ENCODE measurements at places on chromosomes 11 and 22.

- DNase-seq: peak; percentile 84
Observed at GRCh38 chr22:45529971-45530575, 27.4 kb downstream of the FBLN1 start.

GRCh38 chr22:20590477-20591294 lies 83.3 kb downstream of the MED15 start:
- DNase-seq: no peak

GRCh38 chr22:23109441-23109978 lies 32.3 kb downstream of the RSPH14 start:
- DNase-seq: no peak

- peak; percentile 93 for DNase-seq
Observed at GRCh38 chr22:38881464-38881871, 9.5 kb upstream of the CBX6 start.

GRCh38 chr11:2992997-2993325 lies 832 bp upstream of the NAP1L4 start:
- no peak for DNase-seq

DNA sequence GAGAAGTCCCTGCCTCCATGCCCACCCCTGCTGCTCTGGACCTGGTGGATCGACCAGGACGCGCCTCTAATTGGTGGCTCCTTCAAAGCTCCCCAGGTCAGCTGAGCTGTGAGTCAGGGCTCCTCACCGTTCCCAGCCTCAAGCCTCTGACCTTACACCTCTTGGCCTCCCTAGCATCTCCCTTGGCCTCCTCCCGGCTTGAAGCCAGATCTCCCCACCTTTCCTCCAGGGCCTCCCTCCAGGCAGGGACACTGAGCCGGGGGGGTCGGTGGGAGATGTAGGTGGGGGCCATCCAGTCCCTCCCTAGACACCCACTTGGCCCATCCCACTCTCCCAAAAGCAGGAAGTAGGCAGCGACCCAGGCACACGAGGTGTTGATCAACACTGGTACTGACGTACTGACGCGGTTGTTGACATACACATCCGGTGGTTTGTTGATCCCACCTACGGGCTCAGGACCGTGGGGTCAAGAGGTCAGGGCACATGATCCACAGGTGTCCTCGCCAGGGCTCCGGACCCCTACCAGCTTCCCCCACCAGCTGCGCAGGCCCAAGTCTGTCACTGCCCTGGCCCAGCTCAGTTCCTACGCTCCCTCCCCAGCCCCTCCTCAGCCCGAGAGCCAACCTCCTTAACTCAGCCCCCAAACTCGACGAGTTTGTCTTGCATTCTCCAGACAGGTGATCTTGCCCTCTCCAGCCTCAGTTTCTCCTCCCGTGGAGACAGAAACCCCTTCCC lies 802 bp downstream of the ATG2A start:
- DNase-seq: peak; percentile 22

DNA sequence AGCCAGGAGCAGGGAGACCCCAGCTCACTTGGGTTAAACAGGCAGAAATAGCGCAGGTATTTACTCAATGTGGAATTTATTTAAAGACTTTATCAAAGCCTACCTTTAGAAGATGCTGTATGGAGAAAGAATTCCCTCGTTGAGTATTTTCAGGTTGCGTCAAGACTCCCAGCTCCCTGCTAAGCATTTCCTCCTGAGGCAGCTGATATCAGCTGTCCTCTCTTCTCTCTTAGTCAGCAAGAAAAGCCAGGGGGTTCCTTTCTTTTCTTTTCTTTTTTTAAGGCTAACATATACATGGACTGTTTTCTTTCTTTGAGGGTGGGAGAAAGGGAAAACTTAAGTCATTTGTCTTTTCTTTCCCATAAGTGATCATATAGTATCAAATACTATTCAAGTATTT lies 125.8 kb upstream of the POU2AF2 start:
- DNase-seq: no peak

GRCh38 chr22:24965822-24966626 lies 13.5 kb downstream of the KIAA1671 start:
- DNase-seq: no peak

- no peak for DNase-seq
Observed at GRCh38 chr11:126186708-126187529, 24.5 kb downstream of the RPUSD4 start.

GRCh38 chr11:13328286-13328685 lies 50.7 kb downstream of the BMAL1 start:
- DNase-seq: no peak

DNA sequence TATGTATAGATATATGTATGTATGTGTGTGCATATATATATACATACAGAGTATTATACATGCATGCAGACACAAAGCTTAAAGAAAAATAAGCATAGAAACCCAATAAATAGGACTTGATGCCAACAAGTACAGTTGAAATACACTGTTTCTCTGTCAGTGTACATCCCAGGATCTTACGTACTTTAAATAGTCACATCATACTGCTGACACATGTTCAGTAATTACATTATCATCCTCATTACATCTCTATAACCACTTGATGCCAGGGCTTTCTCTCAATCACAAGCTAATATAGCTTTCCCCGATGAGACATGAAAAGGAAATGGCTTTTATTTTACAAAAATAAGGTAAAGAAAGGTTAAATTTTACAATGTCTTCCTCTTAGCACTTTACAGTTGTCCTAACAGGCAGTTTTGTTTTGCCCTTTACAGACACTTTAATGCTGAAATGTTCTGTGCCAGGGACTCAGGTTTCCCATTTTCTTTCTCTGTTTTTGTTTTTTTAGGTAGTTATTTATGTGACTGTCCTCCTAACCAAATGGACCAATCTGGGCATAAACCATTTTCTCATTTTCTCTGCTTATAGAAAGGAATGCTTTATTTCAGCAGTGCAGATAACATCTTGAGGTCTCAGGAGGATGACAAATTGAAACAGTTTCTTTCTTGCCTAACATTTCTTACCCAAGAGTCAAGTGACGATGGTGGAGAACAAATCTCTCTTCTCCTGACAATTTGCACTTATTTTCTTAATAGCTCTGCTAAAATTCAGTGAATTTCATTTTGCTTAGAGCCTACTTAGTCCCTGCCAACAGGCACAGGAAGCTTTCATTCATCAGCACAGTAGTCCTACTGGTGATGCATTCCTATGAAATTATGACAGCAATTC lies 350.2 kb downstream of the TTC28 start:
- peak; percentile 58 for DNase-seq

- DNase-seq: no peak
Observed at GRCh38 chr22:42425337-42425988, 6.7 kb downstream of the NFAM1 start.

DNA sequence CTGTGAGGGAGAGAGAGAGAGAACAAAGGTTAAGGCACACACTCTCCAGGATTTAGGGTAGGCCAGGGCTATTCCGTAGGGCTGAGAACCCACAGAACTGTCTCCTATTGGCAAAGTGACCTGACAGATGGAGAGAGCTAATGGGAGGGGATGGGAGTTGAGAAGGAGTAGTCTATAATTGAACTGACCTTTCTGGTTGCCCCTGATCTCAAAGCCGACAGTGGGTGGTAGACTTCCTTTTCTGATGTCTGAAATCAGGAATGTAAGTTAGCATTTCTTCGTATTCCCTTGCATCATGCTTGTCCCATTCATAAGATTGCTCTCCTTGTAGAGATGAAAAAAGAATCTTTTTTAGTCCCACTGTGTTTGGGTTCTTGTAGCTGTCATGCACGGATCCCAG lies 210.1 kb downstream of the NTM start:
- peak; percentile 43 for DNase-seq

DNA sequence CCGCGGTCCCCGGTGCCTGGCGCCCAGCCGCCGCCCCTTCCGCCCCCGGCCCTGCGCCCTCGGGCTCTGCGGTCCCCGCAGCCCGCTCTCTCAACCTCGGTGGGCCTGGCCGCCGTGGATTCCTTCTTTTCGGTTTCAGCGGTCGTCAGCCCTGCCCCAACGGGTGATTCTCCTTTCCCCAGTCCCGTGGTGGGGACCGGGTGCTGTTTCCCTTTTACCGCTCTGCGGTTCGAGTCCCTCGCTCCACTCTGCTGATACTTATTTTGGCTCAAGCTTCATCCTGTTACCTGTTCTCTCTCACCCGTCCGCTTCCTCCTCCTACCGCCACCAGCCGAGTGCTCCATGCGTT lies 494 bp downstream of the ZDHHC5 start:
- DNase-seq: no peak

GRCh38 chr22:35335936-35336781 lies 36.5 kb downstream of the TOM1 start:
- no peak for DNase-seq

DNA sequence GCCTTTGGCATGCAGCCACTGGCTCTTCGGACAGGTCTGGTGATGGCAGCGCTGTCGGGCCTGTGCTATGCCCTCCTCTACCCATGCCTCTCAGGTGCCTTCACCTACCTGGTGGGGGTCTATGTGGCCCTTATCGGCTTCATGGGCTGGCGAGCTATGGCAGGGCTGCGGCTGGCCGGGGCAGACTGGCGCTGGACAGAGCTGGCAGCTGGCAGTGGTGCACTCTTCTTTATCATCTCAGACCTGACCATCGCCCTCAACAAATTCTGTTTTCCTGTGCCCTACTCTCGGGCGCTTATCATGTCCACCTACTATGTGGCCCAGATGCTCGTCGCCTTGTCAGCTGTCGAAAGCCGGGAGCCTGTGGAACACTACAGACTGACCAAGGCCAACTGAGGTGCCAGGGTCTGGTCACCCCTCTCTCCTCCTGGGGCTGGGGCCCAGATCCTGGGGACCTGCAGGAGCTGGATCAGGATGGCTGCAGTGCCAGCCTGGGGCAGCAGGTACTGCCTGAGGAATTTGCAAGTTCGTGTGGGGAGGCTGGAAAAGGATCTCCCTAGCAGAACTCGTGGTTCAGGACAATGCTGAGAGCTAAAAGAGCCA lies 3.1 kb downstream of the TMEM86A start:
- no peak for DNase-seq

- DNase-seq: no peak
Observed at GRCh38 chr22:39434243-39434653, 22.6 kb upstream of the MGAT3 start.

GRCh38 chr11:110345743-110346142 lies 49.3 kb upstream of the RDX start:
- no peak for DNase-seq

- peak; percentile 22 for DNase-seq
Observed at GRCh38 chr22:41001722-41002122, 50.5 kb downstream of the RBX1 start.

GRCh38 chr22:40051322-40051721 lies 56.6 kb downstream of the FAM83F start:
- DNase-seq: no peak
